ENCODE measurements at places on chromosomes 3 and 15.

DNA sequence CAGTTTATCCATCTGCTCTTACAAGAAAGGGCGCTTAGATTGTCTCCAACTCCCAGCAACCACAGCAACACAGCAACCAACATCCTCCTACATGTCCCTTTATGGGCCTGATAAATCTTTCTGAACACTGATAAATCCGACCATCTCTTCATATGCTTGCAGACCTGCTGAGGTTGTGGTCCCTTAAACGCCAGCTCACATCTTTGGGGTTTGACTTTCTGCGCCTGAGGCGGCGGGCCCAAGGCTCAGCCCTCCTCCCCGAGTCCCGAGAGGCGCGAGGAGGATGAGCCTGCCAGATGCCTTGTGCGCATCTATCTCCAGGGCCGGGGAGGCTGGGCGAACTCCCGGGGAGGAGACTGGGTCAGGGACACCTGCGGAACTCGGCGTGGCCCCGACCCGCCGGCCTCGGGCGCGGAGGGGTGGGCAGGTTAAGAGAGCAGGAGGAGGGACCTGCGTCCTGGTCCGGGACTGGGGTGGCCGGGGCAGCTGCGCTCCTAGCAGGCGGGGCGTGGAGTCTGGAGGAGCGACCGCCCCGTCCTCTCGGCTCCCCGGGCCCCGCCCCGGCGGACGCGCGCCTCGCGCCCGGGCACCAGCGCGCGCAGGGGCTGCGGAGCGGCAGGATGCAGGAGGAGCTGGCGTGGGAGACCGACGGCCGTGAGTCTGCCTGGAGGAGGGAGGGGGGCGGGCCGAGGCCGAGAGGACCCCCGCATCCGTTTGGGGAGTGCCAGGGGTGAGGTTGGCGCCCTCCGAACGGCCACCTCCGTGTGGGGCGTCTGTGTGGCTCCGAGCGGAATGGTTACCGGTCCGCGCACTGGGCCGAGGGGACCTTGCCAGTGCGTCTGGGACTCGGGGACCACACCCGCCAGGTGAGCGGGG lies at the start of gene ANKDD1A:
TSS of gene ANKDD1A (plus strand) at position 592 of the 876 bp plus-strand sequence. CDS start at position 621, 29 bp downstream.
- DNase-seq, result peak; percentile 67

- DNase-seq, result no peak
Measured at GRCh38 chr3:115789481-115789880, 166.2 kb downstream of the GAP43 start.

- no peak for DNase-seq
Measured at GRCh38 chr3:38039101-38039898, at the start of gene DLEC1. Gene DLEC1, plus strand, starts transcription at chr3:38039208. Its CDS starts 18 bp downstream, at chr3:38039226.

GRCh38 chr15:71437919-71438318 lies 322.6 kb downstream of the THSD4 start:
- no peak for DNase-seq

GRCh38 chr15:92443381-92443780 lies 49.7 kb downstream of the ST8SIA2 start:
- DNase-seq, result no peak

GRCh38 chr3:127819086-127819485 lies 3.2 kb downstream of the MGLL start:
- no peak for DNase-seq

- no peak for DNase-seq
Measured at GRCh38 chr15:41597787-41598186, 38.8 kb downstream of the TYRO3 start.

GRCh38 chr3:119600732-119601131 lies 3.0 kb downstream of the PLA1A start:
- DNase-seq, result no peak

DNA sequence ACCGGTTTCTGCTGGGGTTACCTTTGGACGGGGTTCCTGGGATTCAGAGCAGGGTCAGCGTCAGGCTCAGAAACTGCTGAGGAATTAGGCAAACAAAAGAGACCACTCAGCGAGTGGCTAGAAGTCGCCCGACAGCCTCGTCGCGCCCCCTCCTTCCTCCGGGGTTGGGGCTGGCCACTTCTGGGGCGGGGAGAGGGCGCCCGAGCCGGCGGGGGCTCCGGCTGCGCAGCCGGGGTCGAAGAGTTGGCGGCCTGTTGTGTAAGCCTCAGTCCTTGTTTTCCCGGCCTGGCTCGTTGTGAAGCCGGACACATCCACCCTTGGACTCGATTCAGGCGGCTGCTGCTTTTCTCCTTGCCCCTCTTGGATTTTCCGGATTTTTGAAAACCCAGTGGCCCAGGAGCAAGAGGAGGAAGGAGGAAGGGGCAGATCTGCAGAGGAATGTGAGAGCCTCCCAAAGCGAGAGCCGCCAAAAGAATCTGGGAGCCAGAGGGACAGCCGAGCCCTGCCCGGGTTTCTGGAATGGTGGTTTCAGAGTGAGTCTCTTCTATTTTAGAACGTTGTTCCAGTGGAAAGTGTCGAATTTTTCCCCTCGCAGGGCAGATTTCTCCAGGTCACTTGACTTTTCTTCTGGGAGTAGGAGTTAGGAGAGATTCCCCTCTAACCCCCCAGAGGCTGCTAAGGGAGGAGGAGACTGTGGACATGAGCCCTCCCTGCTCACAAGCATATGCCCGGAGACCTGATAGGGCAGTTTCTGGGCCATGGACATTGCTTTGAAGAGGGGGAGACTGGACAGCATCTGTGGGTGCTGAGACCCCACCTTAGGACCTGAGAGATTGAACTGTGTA lies 666 bp downstream of the SNX33 start:
- no peak for DNase-seq

GRCh38 chr3:159919873-159920272 lies 68.8 kb upstream of the IL12A start:
- DNase-seq, result no peak

DNA sequence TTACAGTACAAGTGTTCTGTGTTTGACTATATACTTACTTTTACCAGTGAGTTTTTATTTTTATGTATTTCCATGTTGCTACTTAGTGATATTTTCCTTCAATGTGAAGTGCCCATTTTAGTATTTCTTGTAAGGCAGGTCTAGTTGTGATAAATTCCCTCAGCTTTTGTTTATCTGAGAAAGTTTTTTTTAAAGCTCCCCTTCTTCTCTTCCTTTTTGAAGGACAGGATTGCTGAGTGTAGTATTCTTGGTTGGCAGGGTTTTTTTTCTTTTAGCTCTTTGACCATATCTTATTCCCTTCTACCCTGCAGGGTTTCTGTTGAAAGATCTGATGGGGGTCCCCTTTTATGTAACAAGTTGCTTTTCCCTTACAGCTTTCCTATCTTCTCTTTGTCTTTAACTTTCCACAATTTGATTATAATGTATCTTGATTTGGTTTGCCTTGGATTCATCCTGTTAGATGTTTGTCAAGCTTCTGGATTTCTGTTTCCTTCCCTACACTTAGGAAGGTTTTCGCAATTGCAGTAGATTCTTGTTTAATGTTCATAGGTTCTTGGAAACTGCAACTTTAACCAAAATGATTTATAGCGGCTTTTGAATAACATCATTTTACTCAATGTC lies 7.9 kb downstream of the PLAAT1 start:
- no peak for DNase-seq

DNA sequence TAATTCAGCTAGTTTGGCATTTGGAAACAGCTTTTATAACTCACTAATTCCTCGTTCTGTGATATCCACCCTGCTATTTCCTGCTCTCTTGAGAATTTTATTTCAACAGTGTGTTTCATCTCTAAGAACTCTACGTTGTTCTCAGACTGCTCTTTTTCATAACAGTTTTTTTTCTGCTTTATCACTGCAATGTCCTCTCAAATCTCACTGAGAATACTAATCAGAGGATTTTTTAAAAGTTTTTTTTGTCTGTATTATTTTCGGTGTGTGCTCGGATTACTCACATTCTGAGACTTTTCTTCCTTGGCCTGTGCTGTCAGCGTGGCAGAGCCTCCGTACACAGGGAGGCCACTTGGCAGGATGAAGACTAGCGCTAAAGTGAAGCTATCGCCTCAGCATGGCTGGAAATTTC lies 59.4 kb upstream of the NEO1 start:
- no peak for DNase-seq

- DNase-seq, result no peak
Measured at GRCh38 chr3:106125321-106125720, 256.5 kb upstream of the CBLB start.

- peak; percentile 61 for DNase-seq
Measured at GRCh38 chr3:9864200-9864927, 15.7 kb downstream of the CIDEC start.

DNA sequence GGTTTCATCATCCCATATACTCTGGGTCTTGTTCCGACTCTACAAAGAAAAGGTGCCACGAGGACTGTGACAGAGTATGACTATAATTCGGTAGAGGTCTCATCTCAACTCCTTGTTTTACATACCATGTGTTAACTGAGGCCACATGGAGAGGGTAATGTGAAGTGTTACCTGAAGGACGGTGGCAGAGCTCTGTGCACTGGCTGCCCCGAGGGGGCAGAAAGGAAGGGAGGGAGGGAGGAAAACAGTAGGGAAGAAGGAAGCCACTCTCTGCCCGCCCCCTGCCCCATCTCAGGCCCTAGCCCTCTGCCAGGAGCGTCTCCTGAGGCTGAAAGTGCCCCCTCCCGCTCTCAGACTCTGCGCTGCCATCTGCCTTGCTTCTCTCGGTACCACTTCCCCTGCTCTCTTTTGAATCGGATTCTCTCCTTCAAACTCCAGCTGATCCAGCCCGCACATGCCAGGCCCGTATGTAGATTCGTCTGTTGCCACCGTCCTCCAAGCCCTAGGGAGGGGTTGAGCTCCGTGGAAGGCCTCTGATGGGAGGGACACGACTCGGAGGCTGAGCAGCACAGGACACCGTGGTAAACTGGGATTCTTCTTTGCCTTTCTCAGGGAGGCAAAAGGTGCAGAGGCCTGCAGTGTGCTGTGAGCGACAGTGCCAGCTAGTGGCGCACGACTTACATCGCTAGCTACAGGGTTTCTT lies 70.5 kb upstream of the ATP10A start:
- peak; percentile 13 for DNase-seq

GRCh38 chr3:181311186-181311585 lies 321.6 kb upstream of the DNAJC19 start:
- DNase-seq, result no peak

DNA sequence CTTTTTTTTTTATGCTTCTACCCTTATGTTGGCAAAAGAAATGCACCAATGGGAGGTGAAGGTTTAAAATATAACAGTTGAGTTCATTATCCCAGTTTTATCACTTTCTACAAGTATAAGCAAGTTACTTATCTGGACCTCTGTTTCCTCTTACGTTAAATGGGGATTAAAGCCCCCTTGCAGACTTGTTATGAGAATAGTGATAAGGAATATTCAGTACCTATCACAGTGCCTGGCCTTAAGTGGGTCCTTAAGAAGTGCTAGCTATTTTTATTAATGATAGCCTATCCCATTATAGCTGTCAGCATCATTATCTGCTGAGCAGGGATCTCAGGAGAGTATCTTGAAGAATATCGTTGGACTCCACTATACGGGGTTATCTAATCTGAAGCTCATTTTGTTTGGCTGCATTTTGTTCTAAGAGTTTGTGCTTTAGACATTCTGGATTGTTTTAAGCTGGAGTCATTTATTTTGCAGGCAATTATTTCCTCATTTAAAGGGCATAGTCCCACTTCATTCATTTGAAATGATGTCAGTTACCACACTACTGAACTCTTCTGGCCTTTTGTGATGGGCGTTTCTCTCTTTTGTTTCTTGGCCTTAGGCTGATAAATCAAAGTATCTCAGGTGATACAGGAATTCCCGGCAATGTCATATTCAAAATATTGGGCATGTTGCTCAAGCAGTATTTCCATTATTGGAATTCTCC lies 28.8 kb downstream of the RAB8B start:
- DNase-seq, result no peak

DNA sequence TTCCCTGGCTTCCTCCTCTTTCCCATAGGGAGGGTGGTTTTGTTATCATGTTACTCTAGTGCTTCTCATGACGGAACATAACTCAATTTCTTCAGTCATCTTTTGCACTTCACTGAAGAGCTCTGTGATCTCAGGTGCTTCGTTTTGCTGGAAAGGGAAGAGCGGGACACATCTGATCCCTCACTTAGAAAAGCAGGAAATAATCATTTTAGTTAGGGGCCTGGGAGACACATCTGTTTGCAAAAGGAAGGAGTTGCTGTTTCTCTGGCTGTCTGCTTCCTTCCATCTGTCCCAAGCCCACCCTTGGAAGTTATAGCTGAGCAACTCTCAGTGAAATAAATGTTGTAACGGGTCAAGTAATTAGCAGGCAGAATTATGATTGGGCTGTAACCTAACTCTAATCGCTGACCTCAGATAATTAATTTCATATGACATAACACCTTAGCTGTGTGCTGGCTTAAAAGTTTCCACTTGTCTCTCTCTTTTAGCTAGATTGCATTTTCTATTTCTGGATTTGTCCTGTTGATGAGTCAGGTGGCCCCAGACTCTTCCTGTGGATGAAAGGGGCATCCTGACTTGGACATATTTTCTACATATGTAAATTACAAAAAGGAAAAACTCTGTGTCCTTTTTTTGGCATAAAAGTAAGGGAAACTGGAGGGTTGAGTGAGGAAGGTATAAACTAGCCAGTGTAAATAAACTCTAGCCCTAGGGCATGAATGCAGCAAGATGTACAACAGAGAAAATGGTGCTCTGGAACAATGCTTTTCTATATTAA lies 11.0 kb upstream of the FILIP1L start:
- no peak for DNase-seq

- no peak for DNase-seq
Measured at GRCh38 chr3:99891610-99892285, 74.1 kb downstream of the CMSS1 start.

GRCh38 chr3:143608966-143609365 lies 239.3 kb downstream of the SLC9A9 start:
- no peak for DNase-seq

GRCh38 chr15:40991355-40991754 lies 38.1 kb downstream of the CHAC1 start:
- DNase-seq, result no peak

GRCh38 chr3:198079771-198080520 lies 119.9 kb downstream of the LMLN start:
- DNase-seq, result no peak

GRCh38 chr3:160379628-160380214 lies 19.3 kb downstream of the IFT80 start:
- DNase-seq, result no peak

DNA sequence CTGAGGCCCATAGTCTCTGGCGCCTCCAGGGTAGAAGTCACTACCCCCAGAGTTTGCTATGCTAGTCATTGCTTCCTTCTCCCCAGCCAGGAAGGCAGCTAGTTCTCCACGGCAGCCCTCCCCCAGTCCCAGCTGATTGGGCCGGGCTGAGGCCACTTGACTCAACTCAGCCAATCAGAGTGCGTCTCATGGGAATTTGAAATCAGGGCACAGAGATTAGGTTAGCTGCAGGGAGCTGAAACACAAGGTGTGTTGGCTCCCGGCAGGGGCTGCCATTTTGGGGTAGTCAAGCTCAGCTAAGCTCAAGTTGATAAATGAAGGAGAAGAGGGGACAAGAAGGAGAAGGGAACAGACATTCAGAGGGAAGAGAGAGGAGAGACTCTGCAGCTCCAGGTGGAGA lies 32.8 kb downstream of the LINGO1 start:
- peak; percentile 51 for DNase-seq

DNA sequence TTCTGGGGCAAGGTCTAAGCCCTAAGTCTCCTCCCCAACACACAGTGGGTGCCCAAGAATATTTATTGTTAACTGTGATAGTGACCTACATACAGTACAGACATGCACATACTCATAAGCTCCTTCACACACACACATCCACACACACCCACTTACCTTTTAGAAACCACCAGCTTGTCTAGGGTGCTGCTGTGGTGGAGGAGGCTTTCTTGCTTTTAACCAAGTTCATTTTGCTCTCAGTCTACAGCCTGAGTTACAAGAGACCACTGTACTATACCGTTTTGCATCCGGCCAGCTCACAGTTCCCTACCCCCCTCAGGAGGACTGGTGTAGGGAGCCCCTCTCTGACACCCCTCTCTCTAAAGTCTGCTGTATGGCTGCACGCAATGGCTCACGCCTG lies 16.7 kb downstream of the DAPK2 start:
- DNase-seq, result no peak
